T-helper 17 cell (primary cell): ENCODE measurements at places on chromosomes 5 and 9.

DNA sequence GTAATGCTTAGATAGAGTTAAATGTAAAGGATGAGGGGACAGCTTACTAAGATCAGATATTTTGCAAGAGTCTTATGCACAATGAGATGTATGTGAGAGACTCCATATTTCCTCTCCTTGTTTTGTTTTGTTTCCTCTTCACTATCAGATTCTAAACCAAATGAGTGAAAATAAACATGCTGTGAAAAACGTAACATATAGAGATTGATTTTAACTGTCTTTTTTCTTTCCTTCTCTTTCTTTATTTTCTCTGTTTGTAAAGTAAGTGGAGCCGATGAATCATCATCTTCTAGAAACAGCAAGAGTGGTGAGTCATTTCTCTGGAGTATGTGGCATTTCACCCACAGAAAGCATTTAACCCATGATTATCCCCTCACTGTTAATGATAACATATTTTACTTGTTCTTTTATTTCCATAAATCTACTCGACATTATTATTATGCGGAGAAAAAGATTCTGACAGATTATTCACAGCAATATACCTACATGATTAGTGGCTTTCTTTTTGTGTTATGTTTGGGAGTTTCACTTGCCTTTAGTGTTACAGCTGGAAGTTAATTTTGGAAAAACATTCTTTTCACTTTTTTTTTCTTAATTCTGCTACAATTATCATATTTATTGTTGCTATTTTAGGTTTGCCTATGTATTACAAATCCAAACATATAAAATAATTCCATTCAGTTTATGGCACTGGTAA, 2.1 kb upstream of the ANXA1 start:
- no peak for DNase-seq

DNA sequence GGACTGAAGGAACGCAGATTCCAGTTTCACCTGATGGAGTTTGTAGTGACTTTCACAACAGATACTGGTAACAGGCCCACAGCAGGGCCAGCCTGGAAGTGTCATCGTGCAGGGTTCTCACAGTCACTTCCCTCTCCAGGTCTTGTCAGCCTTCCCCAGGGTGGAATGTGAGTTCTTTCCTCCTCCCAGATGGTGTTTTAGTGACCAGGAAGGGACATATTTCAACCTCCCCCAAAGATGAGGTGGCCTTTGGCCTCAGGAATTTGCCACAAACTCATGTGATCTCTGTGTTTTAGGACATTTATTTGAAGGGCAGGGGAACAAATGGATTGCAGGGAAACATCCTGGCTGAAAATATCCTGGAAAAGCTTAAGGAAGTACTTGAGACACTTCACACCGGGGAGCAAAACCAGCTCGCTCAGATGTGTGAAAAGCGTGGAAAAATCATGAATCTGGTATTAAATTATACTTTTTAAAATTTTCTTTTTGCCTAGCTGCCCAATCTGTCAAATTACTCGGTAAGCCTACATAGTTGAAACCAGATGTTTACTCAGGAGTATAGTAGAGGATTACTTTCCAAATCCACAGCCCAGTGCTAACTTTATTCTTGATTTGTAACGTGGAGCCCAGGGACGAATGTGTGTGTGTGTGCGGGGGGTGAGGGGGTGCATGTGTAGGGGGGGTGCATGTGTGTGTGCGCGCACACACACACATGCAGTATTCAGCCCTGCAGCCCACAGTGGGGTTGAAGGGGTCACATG, 66.8 kb downstream of the PTPDC1 start:
- no peak for DNase-seq

GRCh38 chr5:156595132-156595787, 254.8 kb upstream of the PPP1R2B start:
- DNase-seq = no peak

DNA sequence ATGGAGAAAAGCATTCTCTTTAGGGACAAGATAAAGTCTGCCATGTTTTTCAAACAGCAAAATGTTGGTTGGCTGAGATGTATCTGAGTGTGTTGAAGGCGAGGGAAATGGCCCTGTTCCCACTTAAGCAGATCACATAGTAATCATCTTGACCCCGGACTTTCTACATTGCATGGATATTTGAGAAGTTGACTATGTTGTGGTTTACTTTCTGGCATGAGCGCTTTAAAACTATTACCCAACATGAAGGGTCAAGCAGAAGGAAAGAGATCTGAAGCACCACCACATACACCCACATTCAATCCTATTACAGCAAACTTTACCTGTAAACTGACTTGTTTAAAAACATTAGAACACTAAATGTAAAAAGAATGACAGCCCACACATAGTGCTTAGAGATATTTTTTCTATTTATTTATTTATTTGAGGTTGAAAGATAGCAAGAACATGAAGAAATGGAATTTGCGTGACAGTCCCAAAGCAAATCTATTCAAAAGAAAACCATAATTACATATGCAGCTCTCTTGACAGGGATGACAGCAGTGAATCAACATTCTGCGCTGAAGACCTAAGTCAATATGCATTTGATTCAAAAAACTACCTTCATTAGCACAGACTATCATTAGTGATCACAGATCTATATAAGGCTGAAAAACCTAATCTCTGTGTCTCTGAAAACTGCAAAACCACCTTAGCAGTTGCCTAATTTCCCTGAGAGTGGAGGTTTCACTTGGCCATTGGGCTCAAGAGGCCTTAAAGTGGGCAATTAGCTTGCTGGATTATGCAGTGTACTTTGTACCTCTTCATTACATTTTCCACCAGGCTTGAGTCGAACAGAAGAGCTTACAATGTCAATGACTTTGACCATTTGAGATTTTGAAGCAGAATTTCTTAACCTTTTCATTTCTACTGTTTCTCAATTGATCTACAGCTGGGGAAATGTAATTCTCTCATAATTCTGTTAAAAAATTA, 195.0 kb downstream of the PDE4D start:
- no peak for DNase-seq

DNA sequence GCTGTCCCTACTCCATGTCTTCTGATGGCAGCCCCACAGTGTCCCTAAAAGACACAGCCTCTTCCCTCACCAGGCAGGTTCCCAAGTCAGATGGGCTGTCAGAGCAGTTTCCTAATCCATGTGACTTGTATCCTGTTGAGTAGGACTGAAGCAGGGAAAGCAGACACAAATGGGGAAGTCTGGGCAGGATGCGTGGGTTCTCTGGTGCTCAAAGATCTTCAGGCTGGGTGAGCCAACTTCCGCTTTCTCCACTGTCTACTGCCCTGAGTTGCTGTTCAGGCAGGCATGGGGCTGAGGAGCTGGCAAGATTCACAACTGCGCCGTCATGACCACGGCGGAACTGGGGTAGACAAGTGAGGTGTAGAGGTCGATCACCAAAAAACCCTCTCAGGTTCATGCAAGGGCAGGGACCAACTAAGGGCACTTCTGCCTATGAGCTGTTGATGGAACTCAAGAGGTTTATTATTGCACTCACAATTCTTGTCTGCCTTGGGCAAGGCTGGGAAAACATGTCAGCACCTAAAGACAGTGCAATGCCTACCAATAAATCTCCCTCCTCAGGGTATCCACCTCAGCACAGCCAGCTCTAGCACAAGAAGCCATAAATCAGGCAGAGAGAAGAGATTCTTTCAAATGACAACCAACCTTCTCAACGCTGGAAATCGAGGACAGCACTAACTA, 83.4 kb downstream of the RAPGEF1 start:
- DNase-seq = peak; percentile 47

DNA sequence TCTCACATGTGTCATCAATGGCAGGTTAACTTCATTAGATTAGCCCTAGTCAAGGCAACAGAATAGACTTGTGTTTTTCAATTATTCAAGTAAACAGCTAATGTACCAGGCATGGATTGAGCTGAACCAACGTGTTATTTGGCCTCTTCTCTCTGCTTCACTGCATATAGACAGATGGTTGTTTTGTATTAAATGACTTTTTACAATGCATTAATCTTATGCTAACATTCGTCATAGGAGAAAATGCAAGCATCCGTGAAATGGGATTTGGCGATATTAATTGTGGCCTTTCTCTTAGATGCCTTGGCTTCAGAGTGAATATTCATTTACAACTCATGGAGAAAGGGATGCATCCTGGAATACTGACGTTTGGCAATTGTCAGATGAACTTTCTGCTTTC, 208.0 kb downstream of the KCTD16 start:
- DNase-seq = no peak

DNA sequence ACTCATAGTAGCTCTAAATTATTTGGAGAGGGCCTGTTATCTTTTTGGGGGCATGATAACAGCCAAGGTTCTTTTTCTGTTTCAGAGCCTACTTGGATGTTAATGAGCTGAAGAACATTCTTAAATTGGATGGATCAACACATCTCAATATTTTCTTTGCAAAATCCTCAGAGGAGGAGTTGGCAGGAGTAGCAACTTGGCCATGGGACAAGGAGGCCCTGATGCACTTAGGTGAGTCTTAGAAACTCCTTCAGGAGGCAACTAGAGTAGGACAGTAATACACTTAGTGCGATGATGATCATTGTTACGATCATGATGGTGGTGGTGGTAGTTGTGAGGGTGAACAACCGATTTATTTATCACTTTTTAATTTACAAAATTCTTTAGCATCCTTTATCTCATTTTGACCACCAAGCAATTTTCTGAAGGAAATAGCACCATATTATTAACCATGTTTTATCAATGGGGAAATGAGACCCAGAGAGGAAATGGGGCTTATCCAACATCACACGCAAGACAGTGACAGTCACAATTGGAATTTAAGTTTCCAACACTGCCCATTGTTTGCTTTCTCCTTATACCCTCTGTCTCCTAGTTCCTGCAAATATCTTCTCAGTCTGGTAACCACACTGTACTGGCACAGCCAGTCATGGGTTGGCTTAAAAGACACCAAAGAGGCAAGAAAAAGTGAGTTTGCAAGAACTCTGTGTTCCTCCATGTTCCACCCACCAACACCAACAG, 54.0 kb downstream of the PAPPA start:
- no peak for DNase-seq

DNA sequence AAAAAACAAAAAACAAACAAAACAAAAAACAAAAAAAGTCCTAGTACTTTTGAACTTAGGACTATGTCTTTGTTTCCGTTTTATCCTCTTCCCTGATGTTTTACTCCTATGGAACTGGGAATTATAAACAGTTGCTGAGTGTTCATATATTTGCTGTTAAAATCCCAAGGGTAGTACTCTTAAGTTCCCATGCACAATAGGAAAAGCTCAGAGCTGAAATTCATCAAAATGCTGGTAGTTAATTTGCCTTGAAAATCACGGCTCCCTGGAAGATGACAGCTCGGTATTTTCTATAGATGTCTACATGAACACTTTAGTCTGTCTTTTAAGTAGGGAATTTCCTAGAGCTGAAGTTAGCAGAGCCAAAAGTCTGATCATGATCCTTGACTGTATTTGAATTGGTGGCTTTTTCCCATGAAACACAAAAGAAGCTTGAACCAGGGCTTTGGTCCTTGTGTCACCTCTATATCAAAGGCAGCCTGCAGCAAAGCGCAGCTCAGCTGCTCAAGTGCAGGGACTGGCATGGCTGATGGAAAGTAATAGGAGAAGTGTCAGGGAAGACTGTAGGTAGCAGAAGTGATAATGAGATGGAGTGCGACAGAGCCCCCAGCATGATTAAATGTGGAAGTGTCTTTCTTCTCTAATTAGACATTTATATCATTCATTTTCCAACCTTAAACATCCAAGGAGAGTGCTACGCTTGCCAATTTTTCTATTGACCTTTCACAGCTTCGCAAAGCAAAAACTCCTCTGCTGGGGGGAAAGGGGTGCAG, 310.9 kb downstream of the TRIM36 start:
- DNase-seq = no peak

DNA sequence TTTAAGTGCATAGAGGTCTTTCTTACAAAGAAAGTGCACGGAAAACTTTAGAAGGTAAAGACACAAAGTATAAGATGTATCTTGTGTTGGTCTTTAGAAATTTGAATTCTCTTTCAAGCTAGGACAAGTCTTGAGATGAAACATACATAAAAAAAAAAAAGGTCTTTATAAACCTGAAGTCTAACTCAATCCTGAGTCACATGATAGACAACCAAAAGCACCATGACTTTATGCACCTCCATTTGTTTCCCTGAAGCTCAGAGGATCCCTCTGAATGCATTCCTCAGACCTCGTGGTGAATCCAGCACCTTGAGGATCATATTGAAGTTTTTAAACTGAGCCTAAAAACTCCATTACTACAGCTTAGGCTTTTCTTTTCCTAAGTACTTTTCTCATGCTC, 91.8 kb downstream of the RAB3C start:
- DNase-seq = no peak

DNA sequence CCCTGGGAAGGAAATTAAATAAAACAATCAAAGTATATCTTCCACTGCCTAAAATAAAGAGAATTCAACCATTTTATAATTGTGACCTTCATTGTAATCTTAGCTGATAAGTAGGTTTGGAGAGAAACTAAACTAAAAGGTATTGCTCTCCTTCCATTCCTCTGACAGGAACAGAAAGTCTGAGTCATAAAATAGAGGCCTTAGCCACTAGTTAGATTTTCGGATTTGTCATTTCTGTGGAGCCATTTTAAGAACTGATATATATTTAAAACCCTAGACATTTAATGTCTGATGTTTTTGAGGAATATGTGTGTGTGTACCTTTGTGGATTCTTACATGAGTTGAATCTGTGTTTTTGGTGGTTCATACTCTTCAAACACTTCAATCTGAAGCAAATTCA, 11.8 kb upstream of the TMC1 start:
- no peak for DNase-seq

- DNase-seq = no peak
Measured at GRCh38 chr9:69465473-69465872, 140.5 kb downstream of the ENTREP1 start.

- no peak for DNase-seq
Measured at GRCh38 chr9:126626127-126626925, 12.6 kb downstream of the LMX1B start.

DNA sequence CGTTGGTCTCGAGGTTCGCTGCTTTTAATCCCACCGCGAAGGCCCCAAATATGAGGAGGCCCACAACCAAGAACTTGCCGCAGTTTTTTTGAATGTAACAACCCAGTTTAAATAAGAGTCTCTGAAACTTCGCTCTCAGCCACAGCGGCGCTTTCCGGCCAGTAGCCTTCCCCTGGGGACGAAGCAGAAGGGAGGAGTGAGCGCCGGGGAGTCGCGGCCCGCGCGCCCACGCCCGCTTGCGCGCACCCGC, 10.4 kb downstream of the PTCH1 start:
- DNase-seq = no peak
